KBM-7 (cell line): ENCODE measurements at places on chromosomes 5 and 9.
A peak's percentile ranks its signal among the peaks of the same experiment; 100 is the strongest.

DNA sequence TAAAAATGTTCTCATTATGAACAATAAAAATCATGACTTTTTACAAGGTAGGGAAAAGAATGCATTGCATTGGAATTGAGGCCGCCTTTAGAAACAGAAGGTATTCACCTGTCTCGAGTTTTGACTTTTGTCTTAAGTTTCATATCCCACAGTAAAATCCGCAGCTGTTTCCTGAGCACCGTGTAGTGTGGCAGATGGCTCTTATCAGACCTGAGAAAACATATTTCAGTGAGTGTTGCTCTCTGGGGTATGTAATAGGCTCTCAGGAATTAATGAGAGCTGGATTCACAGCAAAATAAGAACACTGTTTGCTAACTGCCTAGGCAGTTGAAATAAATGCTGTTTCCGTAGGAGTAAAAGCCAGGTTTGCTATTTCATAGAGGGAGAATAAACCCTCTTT is 221.4 kb downstream of the CFAP90 start:
- no peak for DNase-seq

DNA sequence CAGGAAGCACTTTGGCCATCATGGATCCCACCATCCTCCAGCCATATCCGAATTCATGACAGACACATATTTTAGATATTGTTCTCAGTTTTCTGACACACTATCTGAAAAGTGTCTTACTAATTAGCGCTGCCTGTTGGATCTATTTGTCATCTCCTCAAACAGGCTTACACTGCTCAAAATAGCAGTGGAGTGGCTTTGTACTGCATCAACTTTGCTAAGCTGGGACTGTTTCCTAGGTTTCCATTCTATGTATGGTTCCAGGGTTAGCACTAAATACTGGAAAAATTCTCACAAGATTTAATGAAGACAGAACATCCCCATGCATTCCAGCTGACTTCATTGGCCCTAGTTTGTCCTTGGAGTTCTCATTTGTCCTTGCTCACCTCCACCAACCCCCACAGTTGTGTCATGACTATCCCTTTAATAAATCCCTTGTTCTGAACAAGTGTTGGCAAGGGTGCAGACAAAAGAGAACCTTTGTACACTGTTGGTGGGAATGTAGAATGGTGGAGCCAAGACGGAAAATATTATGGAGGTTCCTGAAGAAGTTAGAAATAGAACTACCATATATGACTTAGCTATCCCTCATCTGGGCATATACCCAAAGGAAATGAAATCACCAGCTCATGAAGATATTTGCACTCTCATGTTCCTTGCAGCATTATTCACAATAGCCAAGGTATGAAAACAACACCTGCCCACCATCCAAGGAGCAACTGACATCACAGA is 136.5 kb upstream of the RAI14 start:
- DNase-seq, result no peak

DNA sequence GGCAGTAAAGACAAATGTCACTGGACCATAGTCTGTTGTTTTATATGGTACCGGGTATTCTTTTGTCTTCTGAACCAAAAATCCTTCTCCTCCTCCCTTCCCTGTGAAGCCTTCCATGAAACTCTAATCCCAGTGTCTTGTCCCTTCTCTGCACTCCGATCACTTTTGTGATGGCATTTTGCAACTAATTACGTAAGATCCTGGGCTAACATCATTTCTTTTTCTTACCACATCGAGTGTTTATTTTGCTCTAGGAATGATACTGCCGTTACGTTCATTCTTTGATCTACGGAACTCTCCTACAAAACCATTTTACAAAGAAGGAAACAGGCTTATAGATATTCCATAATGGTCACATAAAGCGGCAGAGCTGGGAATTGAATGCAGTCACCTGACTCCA is 33.7 kb downstream of the SNX18 start:
- no peak for DNase-seq

DNA sequence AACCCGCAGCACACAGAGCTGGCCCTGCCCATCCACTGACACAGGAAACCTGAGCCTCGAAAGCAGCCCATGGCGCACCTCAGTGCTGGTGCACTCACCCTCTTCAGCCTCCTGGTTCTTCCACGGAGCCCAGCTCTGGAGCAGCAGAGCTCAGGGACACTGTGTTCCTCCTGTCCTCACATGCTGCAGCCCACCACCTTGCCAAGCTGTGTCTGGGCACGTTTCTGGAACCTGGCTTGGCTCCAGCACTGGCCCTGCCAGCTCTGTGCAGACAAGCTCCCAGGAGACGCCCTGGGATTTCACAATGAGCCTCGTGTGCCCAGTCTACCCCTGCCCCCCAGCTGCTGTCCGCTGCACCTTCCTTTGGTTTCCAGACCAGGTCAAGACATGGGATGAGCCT is 119.5 kb downstream of the SYK start:
- no peak for DNase-seq

DNA sequence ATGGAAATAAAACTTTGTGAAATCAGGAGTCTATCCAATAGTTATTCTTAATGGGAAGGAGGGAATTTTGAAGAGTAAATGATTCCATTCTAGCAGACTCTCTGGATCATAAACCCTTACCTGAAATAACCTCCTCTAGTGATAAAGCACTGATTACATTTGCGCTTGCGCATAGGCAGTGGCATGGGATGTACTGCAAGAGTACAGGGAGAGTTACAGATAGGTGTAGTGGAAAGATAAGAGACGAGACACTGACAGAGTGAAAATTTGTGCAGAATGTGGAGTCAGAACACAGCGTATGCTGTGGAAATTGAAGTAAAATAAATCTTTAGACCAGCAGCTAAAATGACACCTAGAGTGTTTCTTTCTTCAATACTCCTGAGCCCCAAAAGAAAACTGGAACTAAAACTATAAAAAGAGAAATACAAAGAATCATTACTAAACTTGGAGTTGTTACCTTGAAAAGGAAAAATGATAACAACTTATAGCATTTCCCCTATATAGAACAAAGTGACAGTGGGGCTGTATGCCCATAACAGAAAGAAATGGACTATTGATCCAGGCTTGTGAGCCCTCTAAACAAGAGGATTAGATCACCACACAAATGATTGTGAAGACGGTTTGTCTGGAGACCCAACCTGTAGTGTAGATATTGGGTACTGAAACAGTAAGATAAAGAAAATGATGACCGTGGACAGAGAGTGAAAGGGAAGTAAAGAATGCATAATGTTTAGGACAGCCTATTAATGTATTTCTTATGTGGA is 1471.2 kb upstream of the NUDT12 start:
- DNase-seq, result no peak

DNA sequence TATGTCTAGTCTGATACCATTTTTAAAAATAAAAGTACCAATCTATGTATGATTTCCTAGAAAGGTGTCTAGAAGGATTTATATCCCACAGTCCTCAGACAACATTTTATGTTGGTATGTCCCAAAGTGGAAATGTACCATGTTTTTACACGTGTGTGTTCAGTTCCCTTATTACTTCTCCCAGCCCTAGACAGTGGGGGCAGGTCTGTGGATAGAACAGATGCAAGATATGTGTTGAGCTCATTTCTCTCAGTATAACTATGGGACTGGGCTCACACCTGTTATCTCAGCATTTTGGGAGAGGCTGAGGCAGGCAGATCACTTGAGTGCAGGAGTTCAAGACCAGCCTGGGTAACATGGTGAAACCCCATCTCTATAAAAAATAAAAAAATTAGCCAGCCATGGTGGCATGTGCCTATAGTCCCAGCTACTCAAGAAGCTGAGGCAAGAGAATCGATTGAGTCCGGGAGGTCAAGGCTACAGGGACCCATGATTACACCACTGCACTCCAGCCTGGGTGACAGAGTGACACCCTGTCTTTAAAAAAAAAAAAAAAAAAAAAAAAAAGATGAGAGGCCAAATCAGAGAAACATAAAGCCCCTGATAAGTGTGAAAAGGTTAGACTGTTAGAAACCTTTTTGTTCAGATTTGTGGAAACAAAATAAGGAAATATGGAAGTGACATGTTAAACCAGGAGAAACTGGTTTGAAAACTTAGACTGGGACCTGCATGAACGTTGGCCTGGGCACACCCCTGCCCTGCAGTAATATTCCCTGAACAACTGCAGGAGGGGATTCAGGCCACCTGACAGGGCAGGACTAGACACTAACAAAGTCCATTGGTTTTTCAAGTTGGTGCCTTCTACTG is 7.4 kb upstream of the SLC2A8 start:
- no peak for DNase-seq

GRCh38 chr5:20166456-20166855 is 178.5 kb upstream of the CDH18 start:
- no peak for DNase-seq

DNA sequence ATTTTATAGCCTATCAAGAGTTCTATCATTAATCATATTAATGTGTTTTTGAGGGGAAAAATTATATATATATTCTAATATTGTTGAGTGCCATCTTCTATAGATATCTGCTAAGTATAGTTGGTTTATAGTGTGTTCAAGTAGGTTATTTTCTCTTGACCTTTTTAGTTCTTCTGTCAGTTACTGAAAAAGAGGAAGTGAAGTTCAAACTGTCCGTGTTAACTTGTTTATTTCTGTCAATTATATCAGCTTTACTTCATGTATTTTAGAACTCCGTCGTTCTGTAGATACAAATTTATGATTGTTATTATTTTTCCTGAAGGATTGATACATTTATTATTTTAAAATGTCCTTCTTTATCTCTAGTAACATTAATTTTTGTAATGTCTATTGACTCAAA is 1209.1 kb downstream of the CDH12 start:
- peak; percentile 18 for DNase-seq

- no peak for DNase-seq
Observed at GRCh38 chr5:112479418-112479817, 60.3 kb upstream of the EPB41L4A start.

- no peak for DNase-seq
Observed at GRCh38 chr5:76943006-76943405, 9.8 kb upstream of the CRHBP start.

GRCh38 chr5:4244306-4244705 is 648.7 kb downstream of the IRX1 start:
- no peak for DNase-seq

DNA sequence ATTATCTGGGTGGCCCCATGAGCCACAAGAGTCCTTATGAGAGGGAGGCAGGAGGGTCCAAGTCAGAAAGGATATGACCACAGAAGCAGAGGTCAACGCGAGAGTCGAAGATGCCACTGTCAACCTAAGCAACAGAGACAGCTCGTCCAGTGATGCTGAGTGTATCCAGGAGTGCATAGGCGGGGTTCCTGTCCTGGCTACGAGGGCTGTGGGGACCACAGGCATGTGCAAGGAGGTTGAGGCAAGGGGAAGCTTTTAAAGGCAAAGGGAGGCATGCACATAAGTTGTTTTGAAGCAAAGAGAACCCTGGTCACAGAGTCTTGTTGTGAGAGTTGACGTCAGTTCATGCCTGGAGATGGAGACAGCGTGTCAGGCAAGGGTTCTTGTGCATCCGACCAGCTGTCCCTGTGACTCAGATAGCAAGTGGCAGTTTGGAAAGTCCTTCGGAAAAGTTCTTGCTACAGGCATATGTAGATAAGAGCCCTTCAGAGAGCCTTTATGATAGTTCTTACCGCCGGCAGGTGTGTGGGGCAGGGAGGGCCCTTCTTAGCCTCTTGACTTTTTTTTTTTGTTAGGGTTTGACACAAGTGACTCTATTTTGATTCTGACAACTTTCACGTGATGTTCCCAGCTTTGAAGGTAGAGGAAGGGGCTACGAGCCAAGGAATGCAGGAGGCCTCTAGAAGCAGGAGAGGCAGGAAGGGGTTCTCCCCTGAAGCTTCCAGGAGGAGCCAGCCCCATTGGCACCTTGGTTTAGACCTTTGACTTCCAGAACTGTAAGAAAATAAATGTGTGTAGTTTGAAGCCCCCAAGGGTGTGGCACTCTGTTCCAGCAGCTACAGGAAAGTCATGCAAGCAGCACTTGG is 66.0 kb upstream of the FCN1 start:
- no peak for DNase-seq

DNA sequence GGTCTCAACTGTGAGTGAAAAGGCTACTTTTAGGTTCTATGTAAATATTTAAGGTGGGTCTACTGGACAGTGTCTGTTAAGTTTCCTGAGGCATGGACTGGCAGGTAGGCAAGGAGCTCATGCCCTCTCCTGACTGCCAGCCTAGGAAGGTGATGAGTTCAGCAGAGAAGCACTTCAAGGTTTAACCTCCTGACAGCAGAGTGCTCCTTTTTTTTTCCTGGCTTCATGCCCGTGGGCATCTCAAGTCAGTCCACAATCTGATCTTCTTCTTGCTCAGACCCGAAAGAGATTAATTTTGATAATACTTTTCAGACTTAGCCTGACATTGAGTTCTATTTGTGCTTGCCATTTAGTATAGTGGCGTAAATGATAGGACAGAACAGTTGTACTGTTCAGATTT is 241.9 kb upstream of the NREP start:
- no peak for DNase-seq

- no peak for DNase-seq
Observed at GRCh38 chr5:180366326-180366725, 13.2 kb upstream of the GFPT2 start.

GRCh38 chr9:135962696-135963307 is 1.6 kb upstream of the UBAC1 start:
- peak; percentile 68 for DNase-seq

- DNase-seq, result no peak
Observed at GRCh38 chr9:134659688-134660131, 18.1 kb downstream of the COL5A1 start.

DNA sequence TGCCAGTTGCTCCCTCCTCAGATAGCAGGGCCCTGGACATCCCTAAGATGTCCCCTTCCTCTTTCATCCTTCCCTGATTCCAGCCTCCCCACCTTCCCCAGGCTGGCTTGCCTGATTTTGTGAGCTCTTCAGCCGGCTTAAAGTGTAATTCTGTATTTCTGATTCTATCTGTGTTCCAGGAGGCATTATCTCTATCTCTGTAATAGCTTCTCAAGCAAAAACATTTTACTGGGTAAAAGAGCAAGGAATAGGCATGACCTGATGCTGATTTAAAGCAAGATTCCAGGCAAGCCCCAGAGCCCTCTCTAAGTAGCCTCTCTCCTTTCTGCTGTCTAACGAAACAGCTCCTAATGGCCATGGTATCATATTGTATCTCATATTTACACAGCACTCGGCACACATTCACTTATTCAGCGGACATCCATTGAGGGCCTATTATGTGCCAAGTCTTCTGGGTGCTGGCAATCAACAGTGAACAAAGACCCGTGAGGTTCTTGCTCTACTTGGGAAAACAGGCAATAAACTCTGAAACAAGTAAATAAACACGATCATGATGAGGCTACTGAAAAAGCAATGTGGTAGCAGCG is 100.9 kb upstream of the MSX2 start:
- no peak for DNase-seq

GRCh38 chr9:135081264-135081660 is 6.2 kb upstream of the OLFM1 start:
- no peak for DNase-seq

- DNase-seq, result no peak
Observed at GRCh38 chr5:61132559-61132958, 29.7 kb downstream of the SMIM15 start.

DNA sequence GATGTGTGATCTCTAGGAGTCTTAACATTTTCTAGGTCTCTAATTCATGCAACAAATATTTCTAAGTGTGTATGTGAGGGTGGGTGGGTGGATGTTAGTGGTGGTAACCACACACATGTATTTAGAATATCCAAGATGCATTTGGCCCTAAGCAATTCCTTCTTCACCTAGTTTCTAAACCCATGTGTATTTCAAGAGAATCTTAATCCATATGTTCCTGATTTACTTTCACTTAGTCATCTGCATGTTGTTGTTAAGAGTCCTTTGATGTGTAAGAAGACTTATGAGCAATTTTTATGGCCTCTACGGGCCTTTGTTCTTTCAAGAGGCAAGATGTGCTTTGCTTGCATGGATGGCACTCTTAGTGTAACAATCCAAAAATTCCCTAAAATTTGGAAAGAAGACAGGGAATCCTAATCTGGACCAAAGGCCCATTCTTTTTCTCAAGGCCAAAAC is 282.6 kb downstream of the SPATA31D1 start:
- no peak for DNase-seq

GRCh38 chr9:6356441-6356840 is 28.3 kb downstream of the TPD52L3 start:
- no peak for DNase-seq
